NCI-H226 (cell line): ENCODE measurements at places on chromosomes 13 and 19.

- no peak for DNase-seq
Measured at GRCh38 chr19:6683971-6684370, 14.0 kb upstream of the TNFSF14 start.

DNA sequence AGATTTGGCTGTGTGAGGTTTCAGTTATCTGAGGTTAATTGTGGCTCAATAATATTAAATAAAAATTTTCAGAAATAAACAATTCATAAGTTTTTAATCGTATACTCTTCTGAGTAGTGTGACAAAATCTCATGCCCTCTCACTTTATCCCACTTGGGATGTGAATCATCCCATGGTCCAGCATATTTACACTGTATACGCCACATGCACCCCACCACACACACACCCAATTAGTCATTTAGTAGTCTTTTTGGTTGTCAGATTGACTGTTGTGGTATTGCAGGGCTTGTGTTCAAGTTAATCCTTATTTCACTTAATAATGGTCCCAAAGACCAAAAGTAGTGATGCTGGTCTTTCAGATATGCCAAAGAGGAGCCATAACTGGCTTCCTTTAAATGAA lies 66.4 kb upstream of the PCDH9 start:
- DNase-seq: no peak

- no peak for DNase-seq
Measured at GRCh38 chr19:17159466-17160393, 55.4 kb upstream of the USE1 start.

- DNase-seq: peak; percentile 94
Measured at GRCh38 chr19:1241417-1242095, at the start of gene ATP5F1D. TSS of gene ATP5F1D (plus strand) at chr19:1241751. CDS start at chr19:1241851, 100 bp downstream.

DNA sequence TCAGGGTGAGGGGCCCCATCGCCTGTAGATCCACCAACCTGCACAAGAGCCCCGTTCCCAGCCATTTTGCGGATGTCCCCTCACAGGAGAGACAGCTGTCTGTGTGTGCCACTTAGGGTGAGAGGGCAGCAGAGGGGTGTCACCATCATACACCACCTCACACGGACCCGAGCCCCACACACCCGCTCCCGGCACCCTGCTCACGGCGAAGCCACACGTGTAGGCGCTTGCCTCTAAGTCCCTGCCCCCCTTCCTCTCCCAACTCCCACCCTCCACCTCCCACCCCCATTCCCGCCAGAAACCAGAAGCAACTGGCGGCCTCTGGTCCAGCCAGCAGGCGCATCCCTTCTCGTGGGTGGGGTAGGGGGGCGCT lies 4.0 kb upstream of the DPF1 start:
- DNase-seq: no peak
